Lung (tissue), 17 donors: ENCODE measurements at places on chromosomes 11 and 22.

DNA sequence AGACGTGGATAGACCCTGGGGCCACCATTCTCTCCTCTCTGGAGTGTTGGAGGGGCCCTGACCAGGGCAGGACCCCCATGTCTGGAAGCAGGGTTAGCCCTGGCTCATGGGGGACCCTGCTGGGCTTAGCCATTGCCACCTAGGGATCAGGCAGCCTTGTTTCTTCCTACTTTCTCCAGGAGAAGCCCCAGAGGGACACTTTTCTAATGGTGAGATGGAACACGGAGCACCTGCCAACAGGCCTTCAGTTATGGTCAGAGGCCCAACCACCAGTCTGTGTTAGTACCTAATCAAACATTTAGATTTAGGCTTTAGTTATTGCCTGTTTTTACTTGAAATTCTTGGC is 1.9 kb upstream of the C22orf39 start:
- DNase-seq: no peak

- no peak for DNase-seq
Measured at GRCh38 chr11:62796281-62796680, 4.5 kb upstream of the TMEM223 start.

GRCh38 chr22:23847991-23848864 is 9.4 kb upstream of the DERL3 start:
- DNase-seq: no peak

- DNase-seq: peak; percentile 94
Measured at GRCh38 chr11:81852896-81853295, 880.8 kb downstream of the FAM181B start.

GRCh38 chr11:97269527-97269926 is 879.7 kb downstream of the JRKL start:
- DNase-seq: no peak

DNA sequence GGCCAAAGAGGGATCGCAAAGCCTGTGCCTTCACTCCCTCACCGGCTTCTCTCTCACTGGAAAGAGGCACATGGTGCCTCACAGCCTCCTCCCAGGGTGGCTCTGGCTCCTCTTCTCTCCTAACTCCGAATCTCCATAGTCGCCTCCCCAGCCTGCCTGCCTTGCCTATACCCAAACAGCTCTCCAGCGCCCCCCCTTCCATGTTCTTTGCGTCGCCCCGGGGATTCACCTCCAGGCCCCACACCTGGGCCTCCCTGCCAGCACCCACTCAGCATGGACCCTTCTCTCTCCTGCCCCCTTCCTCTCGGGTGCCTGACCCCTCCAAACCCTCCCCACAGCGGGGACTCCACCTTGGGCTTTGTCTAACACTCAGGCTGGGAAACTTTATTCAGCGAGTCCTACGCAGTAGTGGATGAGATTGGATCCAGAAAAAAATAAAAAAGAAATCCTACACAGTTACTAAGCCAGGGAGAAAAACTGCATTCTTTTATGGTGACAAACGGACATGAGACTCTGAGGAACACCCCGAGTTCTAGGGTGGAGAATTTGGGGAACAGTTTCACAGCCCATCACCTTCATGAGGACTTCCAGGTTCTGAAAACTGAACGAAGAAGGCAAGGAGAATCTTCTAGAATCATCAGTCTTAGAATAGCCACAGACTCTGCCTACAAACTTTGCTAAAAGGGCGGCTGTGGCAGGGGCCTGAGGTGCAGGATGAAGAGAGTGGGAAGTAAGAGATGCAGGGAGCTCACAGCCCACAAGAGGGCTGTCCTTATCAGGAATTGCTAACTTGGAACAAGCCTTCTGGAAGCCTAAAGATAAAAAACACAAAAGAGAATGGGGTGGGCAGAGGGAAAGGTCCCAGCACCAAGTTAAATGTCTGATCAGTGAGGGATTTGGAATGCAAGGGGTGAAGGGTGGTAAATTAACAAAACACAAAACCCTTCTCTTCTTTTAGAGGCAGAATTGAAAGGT is 5.3 kb downstream of the PPM1F start:
- peak; percentile 49 for DNase-seq

DNA sequence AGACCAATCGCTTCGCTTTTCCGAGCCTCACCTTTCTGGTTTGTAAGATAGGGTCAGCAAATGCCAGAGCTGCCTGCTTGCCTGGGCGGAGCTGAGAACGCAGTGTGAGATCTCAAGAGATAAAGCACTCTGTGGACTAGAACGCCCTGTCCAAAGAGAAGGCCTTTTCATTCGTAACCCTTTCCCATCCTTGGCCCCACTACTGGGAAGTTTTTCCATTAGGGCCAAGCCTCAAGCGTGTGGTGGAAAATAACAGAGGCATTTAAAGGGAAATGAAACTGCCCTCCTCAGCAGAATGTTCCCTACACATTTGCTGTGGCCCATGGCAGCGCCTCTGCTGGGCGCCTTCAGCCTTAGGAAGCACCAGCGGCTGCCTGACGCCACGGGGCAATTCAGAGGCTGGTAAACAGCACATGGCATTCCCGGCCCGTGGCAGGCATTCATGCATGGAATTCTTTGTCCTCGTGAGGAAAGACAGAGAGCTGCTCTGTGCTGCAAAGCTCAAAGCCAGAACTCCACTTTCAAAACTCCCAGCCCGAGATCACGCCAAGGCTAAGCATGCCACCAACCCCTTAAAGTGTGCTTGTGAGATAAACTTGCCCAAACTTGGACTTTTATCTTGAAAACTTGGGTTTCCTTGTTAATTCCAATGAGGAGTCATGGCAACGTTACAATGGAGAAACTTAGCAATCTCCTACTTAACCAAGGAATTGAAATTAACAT is 38.1 kb downstream of the AHNAK start:
- DNase-seq: peak; percentile 76

GRCh38 chr11:45058647-45058950 is 87.8 kb upstream of the PRDM11 start:
- no peak for DNase-seq

GRCh38 chr11:2717561-2718325 is 17.9 kb upstream of the KCNQ1OT1 start:
- DNase-seq: no peak

- DNase-seq: no peak
Measured at GRCh38 chr22:24209016-24209415, 27.7 kb downstream of the SUSD2 start.

GRCh38 chr22:20807315-20807752 is 33.4 kb downstream of the SERPIND1 start:
- DNase-seq: no peak

- peak; percentile 5 for DNase-seq
Measured at GRCh38 chr11:24872186-24872585, 375.3 kb downstream of the LUZP2 start.

GRCh38 chr11:95794086-95794485 is 3.8 kb downstream of the CEP57 start:
- no peak for DNase-seq

GRCh38 chr22:37370306-37370979 is 56.8 kb downstream of the ELFN2 start:
- no peak for DNase-seq

DNA sequence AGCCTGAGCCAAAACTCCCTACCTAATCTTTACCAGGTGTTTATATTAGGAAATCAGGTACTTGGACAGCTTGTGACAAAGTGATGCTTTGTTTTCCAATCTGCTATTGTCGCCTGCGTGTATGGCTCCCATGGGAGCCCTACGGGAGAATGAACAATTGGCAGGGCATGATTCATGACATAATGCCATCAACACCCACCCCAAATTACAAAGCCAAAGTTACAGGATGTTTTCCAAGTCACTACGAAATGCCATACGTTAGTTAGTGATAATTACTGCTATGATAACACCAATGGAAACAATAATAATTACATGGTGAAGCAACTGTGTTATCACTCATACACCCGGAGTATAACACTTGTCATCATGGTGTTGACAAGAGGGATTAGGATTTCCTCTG is 226.4 kb downstream of the FAM181B start:
- no peak for DNase-seq

GRCh38 chr11:72144807-72145565 is 9.5 kb downstream of the FOLR3 start:
- DNase-seq: no peak

GRCh38 chr11:36177836-36178235 is 111.4 kb downstream of the COMMD9 start:
- no peak for DNase-seq

DNA sequence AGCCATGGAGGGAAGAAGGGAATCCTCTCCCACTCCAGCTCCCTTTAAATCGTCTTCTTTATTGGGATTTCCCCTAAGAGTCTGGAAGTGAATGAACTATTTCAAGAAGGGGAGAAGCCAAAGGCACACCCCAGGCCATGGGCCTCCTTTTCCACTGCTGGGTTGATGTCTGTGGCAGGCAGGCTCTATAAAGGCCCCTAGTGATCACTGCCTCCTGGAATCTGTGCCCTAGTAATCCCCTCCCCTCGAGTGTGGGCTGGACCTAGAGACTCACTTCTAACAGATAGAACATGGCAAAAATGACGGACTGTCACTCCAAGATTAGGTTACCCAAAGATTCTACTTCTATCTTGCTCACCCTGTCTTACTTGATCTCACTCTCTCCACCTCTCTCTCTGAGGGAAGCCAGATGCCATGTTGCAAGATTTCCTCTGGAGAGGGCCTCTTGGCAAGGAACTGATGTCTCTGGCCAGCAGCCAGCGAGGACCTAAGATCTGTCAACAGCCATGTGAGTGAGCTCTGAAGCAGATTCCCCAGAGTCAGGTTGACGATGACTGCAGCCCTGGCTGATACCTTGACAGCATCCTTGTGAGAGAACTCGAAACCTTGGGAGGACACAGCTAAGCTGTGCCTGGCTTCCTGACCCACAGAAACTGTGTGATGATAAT is 444.8 kb downstream of the SOX6 start:
- peak; percentile 82 for DNase-seq

GRCh38 chr22:41447435-41448188 is 1.0 kb upstream of the TOB2 start:
- DNase-seq: peak; percentile 82

DNA sequence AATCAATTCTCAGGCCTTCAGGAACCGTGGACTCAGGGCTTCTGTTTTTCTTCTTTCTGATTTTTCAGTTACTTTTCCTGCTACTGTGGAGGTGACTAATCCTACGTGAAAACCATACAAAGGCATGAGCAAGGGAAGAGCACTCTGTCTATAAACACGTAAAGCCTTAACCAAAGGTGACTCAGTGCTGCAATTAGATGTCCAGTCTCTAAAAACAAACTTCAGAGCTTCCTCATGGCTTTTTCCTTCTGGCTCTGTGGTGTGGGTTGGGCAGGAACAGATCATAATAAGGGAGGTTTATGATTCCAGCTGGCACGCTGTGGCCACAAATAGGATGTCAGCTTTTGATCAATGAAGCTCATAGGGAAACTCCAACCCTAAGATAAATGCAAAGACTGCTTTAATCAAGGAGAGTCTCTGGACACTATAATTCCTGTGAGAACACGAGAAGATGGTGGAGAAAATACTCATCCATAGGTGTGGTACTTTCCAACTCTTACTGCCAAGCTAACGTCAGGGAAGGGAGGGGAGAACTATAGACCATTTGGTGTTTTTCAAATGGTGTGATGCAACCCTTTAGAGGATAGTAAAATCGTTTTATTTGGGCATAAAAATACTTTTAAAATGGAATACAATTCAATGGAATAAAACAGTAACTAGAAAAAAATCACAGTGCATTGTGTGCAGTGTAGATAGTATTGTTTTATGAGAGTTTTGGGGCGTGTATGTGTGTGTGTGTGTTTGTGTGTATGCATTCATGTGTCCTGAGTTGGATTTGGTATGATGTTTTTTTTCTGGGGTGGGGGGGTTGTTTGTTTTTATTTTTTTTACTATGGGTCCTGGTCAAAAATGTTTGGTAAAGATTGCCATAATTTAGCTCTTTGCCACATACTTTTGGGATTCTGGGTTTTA is at the start of gene NXPE2:
NXPE2 (plus strand) TSS at position 403 of the 912 bp plus-strand sequence; CDS start at position 452, 49 bp downstream.
- no peak for DNase-seq

GRCh38 chr22:45454275-45454674 is 40.8 kb downstream of the RIBC2 start:
- DNase-seq: no peak

DNA sequence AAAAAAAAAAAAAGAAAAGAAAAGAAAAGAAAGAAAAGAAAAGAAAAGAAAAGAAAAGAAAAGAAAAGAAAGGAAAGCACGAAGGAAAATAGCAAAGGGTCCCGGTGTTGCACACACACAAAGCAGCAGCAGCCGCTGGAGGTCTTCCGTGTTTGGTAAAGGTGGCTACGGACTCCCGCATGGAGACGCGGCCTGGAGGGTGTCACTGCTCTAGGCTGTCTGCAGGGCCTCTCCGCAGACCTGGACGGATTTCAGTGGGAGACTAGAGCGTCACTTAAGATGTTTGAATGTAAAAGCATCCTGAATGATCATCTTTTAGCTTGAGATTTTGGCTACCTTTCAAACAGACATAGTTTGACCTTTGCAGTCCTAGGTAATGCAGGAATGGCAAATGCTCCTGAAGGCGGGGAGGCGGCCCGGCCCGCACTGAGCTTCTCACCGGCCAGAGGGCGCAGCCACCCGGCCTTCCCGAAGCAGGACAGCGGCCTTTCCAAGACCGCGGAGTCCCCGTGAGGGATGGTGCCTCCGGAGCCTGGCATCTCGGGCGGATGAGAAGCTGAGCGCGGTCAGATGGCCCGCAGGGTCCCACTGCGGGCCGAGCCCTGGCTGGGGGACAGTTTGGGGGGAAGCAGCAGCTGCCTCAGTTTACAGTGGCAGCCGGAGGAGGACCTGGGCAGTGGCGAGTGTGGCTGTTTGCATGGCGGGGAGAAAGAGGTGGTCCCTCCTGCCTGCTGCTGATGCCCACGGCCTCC is 18.5 kb downstream of the KRTAP5-5 start:
- no peak for DNase-seq

GRCh38 chr22:39915295-39915726 is 14.4 kb downstream of the GRAP2 start:
- DNase-seq: no peak

DNA sequence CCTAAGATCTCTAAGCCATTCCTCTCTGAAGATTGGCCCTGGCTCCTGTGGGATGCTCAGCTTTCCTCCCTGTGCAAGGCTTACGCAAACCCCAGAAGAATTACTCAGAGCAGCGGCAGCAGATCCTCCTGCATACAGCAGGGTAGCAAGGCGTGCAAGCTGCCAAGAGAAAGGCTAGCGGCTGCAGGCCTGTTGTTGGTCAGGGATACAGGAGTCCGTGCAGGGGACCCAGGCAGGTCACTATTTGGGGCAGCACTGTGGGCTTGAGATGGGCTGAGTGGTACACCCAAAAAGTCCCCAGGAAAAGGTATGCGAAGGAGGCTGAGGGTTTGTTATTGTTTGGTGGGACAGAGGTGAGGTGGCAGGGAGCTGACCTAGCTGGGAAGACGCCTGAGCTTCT is 1.5 kb downstream of the GLB1L2 start:
- DNase-seq: no peak
